ENCODE measurements at places on chromosomes 4 and X.

DNA sequence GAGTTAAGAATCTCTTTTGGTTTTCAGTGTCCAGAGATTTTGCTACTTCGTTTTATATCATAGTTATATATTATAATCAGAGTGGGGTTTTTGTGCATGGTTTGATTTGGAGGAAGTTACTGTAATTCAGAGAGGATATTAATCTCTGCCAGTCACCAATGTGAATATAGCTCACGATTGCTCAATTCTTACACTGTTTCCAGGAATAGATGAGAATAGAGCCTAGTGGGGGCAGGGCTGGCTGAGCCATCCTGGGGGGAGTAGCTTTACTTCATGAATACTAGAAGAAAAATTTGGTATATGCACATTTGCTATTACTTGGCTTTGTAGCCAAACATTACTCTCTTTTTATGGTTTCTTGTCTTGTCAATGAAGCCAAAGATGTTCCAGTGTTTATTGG lies 60.9 kb upstream of the TRPC3 start:
- DNase-seq, result no peak

DNA sequence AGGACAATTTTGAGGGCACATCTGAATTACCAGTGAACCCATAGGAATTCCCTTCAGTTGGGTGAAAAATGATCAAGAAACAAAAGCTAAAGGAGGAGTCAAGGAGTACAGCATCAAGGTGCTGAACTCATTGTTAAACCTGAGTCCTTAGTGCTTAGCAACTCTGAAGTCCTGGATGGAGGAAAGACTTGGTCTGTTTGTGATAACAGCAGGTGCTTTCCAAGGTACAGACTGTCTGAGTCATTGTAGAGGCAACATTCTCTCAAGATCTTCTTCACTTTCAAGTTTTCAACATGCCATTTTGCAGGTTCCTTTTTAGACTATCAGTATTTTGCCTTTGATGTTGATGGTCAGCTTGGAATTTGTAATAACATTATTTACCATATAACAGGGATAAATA lies 293.9 kb downstream of the AFF2 start:
- DNase-seq, result no peak

DNA sequence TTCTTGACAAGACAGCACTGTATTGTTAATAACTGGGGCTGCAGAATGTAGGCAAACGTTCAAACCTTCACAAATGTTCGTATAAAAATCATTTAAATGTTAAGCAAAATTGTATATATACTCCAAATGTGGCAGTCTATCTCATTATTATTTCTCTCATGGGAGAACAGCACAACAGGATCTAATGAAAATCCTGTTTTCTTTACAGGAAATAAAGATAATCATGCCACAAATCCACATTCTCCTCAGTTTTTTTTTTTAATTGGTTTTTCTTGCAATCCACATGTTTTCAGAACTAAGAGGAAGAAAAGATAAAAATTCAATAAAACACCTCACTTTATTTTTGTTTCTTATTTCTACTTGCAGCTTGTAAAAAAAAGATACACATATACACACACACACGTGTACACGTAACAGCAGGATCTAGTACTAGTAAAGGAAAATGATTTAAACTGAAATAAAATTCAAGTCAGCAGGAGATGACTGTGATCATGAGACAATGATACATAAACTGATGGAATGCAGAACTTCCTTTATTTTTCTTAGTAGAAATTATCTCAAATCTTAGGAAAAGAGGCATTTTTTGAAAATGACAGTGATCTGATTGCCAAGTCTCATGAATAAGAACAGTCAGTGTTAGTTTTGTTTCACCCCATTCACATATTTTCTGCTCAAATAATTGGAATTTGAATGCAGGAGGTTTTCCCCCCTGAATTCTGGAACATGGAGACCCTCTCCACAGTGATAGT lies 11.3 kb downstream of the APBB2 start:
- no peak for DNase-seq

DNA sequence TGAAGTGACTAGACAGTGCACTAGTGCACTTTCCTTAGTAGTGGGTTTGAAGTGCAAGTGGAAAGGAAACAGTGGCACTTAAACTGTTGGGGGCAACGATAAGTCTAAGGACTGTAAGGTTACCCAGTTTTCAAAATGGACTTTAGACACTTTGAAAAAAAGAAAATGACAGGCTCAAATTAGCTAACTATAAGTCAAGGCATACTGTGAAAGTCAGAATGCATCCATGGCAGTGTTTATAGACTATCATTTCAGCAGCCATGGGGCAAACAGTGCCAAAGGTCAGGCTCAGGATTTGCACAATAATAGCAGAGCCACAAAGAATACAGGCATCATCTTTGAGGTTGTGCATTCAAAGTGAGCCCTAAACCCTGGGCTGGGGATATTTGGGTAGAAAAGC lies 104.4 kb downstream of the CXCL13 start:
- no peak for DNase-seq
